ENCODE measurements at places on chromosomes 4 and X. TPM values are rescaled to one million over a fixed set of nuclear protein-coding genes. Genes with fewer than 3 reads are reported as not detected.

SHROOM3 gene
- total RNA-seq = not detected

NONO gene
- 529 TPM for total RNA-seq

PPP1R3F gene
- 14.8 TPM for total RNA-seq

PABPC1L2A gene
- not detected for total RNA-seq

FABP2 gene
- total RNA-seq = not detected

MAGEA2 gene
- total RNA-seq = not detected

ZNF674 gene
- 4.1 TPM for total RNA-seq

CYBB gene
- not detected for total RNA-seq

RNF150 gene
- not detected for total RNA-seq

UGT2B15 gene
- not detected for total RNA-seq

KIAA1210 gene
- total RNA-seq = not detected

NXF2 gene
- total RNA-seq = not detected

TSPAN7 gene
- not detected for total RNA-seq

FAAH2 gene
- 4.2 TPM for total RNA-seq

CFAP99 gene
- total RNA-seq = not detected

ADH7 gene
- total RNA-seq = not detected

FAM133A gene
- not detected for total RNA-seq

FGFBP1 gene
- total RNA-seq = not detected

MPP1 gene
- total RNA-seq = 55.4 TPM

CT45A2 gene
- not detected for total RNA-seq

MAGEB2 gene
- not detected for total RNA-seq

GDPD2 gene
- 0.25 TPM for total RNA-seq

SLC49A3 gene
- 0.16 TPM for total RNA-seq

FGA gene
- total RNA-seq = not detected

RASGEF1B gene
- 1.1 TPM for total RNA-seq

CTAG1A gene
- total RNA-seq = not detected

ADH1C gene
- not detected for total RNA-seq

C4orf33 gene
- 15.1 TPM for total RNA-seq

SPACA5 gene
- not detected for total RNA-seq

ZNF711 gene
- 0.55 TPM for total RNA-seq

NLGN4X gene
- total RNA-seq = not detected
